ENCODE measurements at places on chromosomes 7 and 10. TPM values are rescaled to one million over a fixed set of nuclear protein-coding genes. Genes with fewer than 3 reads are reported as not detected.

The CPEB3 gene
- 0.51 TPM for total RNA-seq

The CD36 gene
- not detected for total RNA-seq

The CYP2C19 gene
- not detected for total RNA-seq

The CTAGE6 gene
- total RNA-seq: not detected

The SPDYE11 gene
- total RNA-seq: not detected

The BCCIP gene
- total RNA-seq: 99.9 TPM

The PRLHR gene
- total RNA-seq: not detected

The FAM171A1 gene
- 21.0 TPM for total RNA-seq

The VOPP1 gene
- total RNA-seq: 76.3 TPM

The CFAP46 gene
- 1.8 TPM for total RNA-seq

The APBB1IP gene
- 5.0 TPM for total RNA-seq

The FAM25G gene
- total RNA-seq: not detected

The OGDHL gene
- total RNA-seq: 0.41 TPM

The FGF8 gene
- not detected for total RNA-seq

The MKX gene
- not detected for total RNA-seq

The POM121C gene
- total RNA-seq: 39.7 TPM

The UNC5B gene
- 2.8 TPM for total RNA-seq

The PRRT4 gene
- 0.26 TPM for total RNA-seq

The RPEL1 gene
- not detected for total RNA-seq

The CAV1 gene
- total RNA-seq: 718 TPM

Data from A549 treated with dexamethasone at 1 μM for 4 hours (cell line).